ENCODE measurements at places on chromosomes 6 and 20.

GRCh38 chr20:62774762-62775161 is 21.5 kb upstream of the MRGBP start:
- no peak for DNase-seq

DNA sequence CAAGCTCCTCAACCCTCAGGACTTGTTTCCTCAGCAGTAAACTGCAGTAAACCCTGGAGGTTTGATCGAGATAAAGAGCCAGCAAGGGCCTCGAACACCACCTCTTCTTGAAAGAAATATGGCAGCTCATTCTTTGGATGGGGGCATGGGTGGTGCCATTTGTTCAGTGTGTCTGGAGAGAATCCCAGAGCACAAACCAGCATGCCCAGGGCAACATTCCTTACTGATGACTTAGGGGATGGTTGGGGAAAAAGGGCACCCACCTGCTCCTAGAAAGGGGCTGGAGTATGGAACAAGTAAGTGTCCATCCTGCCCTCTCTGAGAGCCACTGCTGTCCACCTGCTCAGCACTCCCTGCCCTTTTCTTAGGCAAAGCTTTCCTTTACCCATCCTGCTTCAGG is 31.3 kb upstream of the ZFAND3 start:
- no peak for DNase-seq

- no peak for DNase-seq
Observed at GRCh38 chr6:36350681-36351571, 14.2 kb upstream of the BNIP5 start.

GRCh38 chr6:99613409-99613704 is 6.7 kb downstream of the PRDM13 start:
- no peak for DNase-seq

- no peak for DNase-seq
Observed at GRCh38 chr6:13152764-13153163, 175.6 kb downstream of the TBC1D7 start.

GRCh38 chr20:21515300-21516179 is 1.7 kb upstream of the NKX2-2 start:
- DNase-seq: no peak

DNA sequence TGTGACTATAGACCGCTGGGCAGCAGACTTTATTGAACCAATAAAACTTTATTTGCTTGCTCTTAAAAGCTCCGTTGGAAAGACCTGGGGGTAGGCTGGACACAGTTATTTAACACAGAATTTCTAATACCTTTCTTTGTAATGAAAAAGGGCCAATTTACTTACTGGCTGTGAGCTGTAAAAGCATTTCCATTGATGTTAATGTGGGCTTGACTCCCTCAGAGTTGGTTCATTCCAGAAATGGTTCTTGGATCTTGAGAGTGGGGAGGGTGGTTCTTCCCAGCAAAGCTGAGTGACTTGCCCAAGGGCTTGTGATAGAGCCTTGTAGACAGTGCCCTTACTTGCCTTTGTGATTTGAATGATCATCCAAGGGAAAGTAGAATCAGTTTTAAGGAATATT is 100.6 kb downstream of the SOX4 start:
- no peak for DNase-seq

GRCh38 chr20:8943631-8944030 is 125.3 kb upstream of the PLCB4 start:
- DNase-seq: no peak

GRCh38 chr6:137705160-137706082 is 161.6 kb upstream of the TNFAIP3 start:
- DNase-seq: no peak

- DNase-seq: no peak
Observed at GRCh38 chr6:87222676-87223075, 67.3 kb downstream of the ZNF292 start.

GRCh38 chr6:134590449-134590848 is 272.5 kb upstream of the SGK1 start:
- no peak for DNase-seq

All from cortex of kidney (tissue), 1 donor.